ENCODE measurements at places on chromosomes 2 and 18. TPM values are rescaled to one million over a fixed set of nuclear protein-coding genes. Genes with fewer than 3 reads are reported as not detected.

HOXD10 gene
- total RNA-seq: 0.94 TPM

SCN1A gene
- not detected for total RNA-seq

CNRIP1 gene
- not detected for total RNA-seq

NEU4 gene
- total RNA-seq: 1.1 TPM

CTAGE1 gene
- total RNA-seq: not detected

CD8B gene
- total RNA-seq: not detected

CYRIA gene
- 0.86 TPM for total RNA-seq

EPHA4 gene
- 96.9 TPM for total RNA-seq

RIT2 gene
- total RNA-seq: 0.36 TPM

EFEMP1 gene
- 4.0 TPM for total RNA-seq

RTP5 gene
- total RNA-seq: not detected
